ENCODE measurements at places on chromosomes 2 and 18.

- DNase-seq, result no peak
These were observed 45.9 kb downstream of the ZEB2 start for GRCh38 chr2:144474017-144474416.

DNA sequence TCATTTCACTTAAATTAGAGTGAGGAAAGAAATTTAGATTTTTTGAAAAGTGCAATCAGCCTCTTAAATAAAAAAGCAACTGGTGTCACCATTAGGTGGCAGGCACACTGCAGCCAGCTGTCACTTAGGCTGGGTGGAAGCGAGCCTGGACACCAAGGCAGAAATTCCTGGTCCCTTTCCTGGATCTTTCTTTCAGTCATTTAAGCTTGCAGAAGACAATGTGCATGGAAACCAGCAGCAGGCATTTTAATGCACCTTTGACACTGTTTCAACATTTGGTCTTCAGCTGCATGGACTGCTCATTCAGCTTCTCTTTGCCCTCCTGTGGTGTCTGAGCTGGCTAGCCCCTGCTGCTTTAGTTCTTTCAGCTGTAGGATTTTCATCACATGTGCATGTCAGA, 61.0 kb downstream of the AQP4 start:
- DNase-seq, result no peak

GRCh38 chr2:140604788-140605187, 1526.0 kb downstream of the LRP1B start:
- no peak for DNase-seq

DNA sequence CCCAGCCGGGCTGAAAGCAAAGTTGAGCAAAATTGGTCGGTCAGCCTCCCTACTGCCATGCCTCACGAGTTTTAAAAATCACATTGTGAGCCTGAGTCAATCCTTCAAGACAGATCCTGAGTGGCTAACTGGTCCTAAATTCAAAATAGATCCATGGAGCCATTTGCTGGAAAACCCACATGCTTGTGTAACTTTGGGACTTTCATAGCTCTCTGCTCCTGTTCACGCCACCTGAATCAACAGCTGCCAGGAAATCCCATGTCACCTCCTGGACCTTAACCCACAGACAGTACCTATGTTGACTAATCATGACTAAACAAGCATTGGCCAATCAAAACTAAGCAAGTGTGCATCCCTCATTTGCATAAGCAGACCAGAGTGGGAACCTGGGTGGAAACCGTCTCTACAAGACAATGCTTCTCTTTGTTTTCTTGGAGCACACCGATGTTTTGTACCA, 42.8 kb upstream of the LDLRAD4 start:
- no peak for DNase-seq

All from GOT3 (cell line).